Tibial artery (tissue), 4 donors: ENCODE measurements at places on chromosomes 2 and 18.
A peak's percentile ranks its signal among the peaks of the same experiment; 100 is the strongest.

- H3K4me3 ChIP-seq: no peak overlapping the region
- no peaks in the 10 kb centered on the region for H3K27me3 ChIP-seq
- H3K36me3 ChIP-seq: no peaks in the 10 kb centered on the region
- DNase-seq: no peak
- H3K4me1 ChIP-seq: no peaks in the 10 kb centered on the region
These were observed 37.2 kb downstream of the PLEKHA3 start for GRCh38 chr2:178517496-178517895.

- H3K4me1 ChIP-seq: no peaks in the 10 kb centered on the region
- no peaks in the 10 kb centered on the region for H3K27me3 ChIP-seq
- H3K36me3 ChIP-seq: no peaks in the 10 kb centered on the region
- H3K27ac ChIP-seq: no peak overlapping the region
- H3K4me3 ChIP-seq: no peak overlapping the region
These were observed 859.3 kb downstream of the BCL11A start for GRCh38 chr2:59694176-59694575.

DNA sequence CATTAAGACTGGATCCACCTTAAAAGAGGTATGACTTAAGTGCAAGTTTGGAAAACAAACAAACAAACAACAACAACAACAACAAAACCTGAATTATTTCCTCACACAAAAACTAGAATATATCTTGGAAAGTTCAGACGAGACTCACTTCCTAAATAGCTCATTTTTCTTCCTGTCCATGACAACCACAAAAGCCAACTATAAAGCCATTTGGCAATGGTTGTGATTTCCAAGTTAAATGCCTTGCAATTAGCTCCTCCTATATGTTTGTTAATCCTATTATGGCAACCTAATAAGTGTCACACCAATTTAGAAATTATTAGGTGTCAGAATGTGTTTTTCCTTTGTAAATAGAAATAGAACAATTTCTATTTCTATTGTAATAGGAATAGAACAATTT lies 91.6 kb upstream of the ARL5A start:
- H3K27ac ChIP-seq: no peak overlapping the region
- H3K27me3 ChIP-seq: no peaks in the 10 kb centered on the region
- H3K4me1 ChIP-seq: peaks cover 10% of the 10 kb centered on the region
- no peak for DNase-seq
- no peaks in the 10 kb centered on the region for H3K36me3 ChIP-seq

DNA sequence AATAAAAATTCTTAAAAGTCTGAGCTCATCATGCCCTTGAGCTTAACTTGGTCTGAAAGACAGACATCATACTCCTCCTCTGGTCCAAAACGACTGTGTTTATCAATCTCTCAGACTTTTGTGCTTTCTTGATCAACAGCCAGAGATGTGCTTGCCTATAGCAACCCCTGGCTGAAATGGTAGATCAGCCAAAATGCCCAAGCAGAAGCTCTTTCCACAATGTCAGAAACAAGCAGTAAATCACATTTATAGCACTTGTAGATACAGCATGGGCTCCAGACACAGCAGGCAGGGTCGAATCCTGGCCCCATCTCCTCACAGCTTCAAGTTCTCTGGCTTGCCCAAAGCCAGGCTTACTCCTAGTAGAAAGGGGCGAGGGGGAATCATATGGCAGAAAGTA lies 110.4 kb upstream of the FOSL2 start:
- H3K4me1 ChIP-seq: no peaks in the 10 kb centered on the region
- no peak overlapping the region for H3K27ac ChIP-seq
- no peaks in the 10 kb centered on the region for H3K27me3 ChIP-seq
- H3K4me3 ChIP-seq: no peak overlapping the region

DNA sequence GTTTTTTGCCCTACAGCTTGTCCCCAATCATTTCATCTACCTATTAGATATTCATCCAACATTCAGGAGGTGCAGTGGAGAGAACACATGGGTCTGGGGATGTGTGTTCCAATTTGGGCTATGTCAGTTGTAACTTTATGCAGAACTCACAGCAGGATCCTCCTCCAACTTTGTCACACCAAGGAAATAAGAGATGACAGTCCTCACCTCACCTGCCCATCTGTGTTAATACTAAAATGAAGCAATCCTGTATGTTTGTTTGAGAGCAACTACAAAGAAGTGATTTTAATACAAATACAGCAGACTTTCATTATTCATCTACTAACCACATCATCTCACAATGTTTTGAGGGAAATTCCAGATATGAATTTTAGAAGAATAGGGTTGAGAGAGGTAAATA lies 126.7 kb downstream of the ARHGAP15 start:
- no peak overlapping the region for H3K27ac ChIP-seq
- H3K4me3 ChIP-seq: no peak overlapping the region
- no peaks in the 10 kb centered on the region for H3K27me3 ChIP-seq
- no peak for DNase-seq

- no peak for DNase-seq
- H3K27me3 ChIP-seq: no peaks in the 10 kb centered on the region
- peak overlapping the region; percentile 79 for H3K27ac ChIP-seq
These were observed 737 bp upstream of the CYB5A start for GRCh38 chr18:74292541-74292858.

DNA sequence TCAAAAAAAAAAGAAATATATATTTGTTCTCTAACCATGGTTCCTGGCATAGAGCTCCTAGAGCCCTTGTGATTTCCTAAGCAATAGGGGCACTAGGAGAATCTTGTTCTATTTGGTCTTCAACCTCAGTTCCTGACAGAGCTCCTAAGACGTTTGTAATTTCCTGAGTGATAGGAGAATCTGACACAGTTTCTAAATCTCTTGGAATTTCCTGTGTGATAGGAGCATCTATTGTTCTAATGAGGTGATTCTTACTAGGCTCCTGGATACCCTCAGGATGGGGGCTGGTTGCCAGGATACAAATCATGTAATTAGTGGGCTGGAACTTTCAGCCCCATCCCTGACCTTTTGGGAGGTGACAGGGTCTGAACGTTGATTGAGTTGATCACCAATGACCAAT lies 245.8 kb downstream of the ZEB2 start:
- no peak for DNase-seq
- no peaks in the 10 kb centered on the region for H3K27me3 ChIP-seq
- no peaks in the 10 kb centered on the region for H3K36me3 ChIP-seq
- no peak overlapping the region for H3K4me3 ChIP-seq

DNA sequence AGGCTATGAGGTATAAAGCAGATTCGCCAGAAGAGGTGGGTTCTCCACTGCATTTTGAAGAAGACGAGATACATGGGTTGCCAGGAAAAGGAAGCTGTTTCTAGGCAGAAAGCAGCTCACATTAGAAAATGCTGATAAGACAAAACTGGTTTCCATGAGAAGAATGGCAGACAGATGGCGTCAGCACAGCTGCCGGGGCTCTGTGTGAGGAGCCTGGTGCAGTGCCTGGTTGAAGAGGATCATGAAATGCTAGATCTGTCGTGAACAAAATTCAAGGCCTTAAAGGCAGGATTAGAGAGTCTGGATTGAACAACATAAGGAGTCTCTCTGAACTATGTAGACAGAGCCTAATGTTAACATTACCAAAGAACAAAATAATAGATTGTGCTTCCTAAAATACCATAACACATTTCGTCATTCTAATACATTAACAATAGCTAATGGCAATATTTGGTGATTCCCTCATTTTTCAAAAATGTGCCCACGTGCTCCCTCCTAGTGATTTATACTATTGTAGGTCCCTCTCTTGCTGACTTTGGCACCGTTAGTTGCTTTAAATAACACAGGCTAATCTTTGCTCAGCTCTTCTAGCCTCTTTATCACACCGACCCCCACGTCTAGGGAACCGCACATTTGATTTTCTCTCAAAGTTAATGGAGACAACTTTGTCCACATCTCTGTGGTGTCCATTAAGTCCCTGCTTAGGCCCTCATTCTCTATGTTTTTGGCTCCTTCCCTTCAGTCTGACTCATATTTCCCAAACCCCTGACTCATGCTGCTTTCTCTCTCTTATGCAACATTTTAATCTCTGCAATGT lies 38.2 kb downstream of the EFEMP1 start:
- no peaks in the 10 kb centered on the region for H3K27me3 ChIP-seq
- H3K36me3 ChIP-seq: peaks cover 9% of the 10 kb centered on the region
- H3K27ac ChIP-seq: peak overlapping the region; percentile 82

- DNase-seq: no peak
- H3K27ac ChIP-seq: no peak overlapping the region
- H3K27me3 ChIP-seq: no peaks in the 10 kb centered on the region
These were observed 6.1 kb downstream of the FAM124B start for GRCh38 chr2:224395620-224396390.

DNA sequence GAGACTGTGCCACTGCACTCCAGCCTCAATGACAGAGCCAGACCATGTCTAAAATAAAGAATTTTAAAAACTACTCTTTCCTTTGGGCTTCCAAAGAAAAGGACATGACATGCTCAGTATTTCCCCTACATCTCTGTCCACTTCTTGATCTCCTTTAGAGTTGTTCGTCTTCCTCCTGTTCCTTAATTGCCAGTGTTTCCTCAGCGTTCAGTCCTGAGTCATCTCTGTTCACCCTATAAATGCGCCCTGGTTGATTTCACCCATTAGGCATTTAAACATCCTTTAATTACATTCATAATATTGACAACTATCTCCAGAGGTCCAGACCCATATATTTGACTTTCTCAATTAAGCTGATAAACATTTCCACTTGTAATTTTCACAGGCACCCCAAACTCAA lies 64.0 kb downstream of the AAK1 start:
- H3K4me1 ChIP-seq: no peaks in the 10 kb centered on the region
- H3K36me3 ChIP-seq: no peaks in the 10 kb centered on the region
- no peak for DNase-seq
- no peak overlapping the region for H3K4me3 ChIP-seq
- no peaks in the 10 kb centered on the region for H3K27me3 ChIP-seq

GRCh38 chr2:96386470-96386869 lies 50.9 kb downstream of the NCAPH start:
- no peaks in the 10 kb centered on the region for H3K36me3 ChIP-seq
- H3K4me3 ChIP-seq: no peak overlapping the region
- no peak overlapping the region for H3K27ac ChIP-seq
- no peak for DNase-seq
- no peaks in the 10 kb centered on the region for H3K4me1 ChIP-seq

DNA sequence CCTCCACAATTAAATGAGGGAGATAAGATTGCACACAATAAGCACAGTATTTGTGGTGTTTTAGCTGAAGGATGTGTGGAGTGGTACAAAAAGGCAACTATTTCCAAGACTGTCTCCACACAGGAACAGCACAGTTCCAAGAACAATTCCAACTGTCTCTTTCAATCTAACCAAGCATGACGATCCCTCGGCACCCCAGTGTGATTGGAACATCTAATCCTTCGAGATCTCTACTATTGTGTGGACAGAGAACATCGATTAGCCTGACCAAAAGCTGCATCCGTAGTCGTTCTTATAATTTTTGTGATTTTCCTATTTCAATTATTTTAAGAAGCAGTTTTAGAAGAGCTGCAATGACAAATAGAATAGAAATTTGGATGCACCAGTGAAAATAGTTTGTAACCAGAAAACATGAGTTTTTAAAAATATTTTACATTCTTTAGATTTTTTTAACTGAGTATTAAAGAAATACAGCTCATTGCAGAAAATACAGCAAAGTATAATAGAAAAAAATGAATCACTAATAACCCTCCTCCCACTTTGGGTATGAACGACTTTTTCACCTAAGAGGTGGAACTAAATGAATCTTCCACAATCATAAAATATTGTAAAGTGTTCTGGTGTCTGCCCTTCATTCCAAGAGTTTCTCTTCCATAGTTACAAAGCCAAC lies 76.4 kb upstream of the CABLES1 start:
- H3K36me3 ChIP-seq: no peaks in the 10 kb centered on the region

DNA sequence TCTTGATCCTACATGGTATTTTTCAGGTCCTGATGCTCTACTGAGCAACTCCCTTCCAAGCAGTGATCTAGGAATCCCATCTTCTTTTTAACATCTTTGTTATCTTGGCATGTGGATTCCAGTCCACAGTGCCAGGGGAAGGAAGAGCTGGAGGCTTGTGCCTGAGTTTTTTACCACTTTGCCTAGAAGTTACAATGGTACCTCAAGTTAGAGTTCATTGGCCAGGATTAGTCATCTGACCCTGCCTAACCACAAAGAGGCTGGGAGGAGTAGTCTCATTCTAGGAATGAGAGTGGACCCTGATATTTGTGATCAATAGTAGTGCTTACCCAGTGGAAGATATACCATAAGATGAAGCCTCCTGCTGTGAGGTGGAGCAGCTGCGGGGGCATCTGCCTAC lies 109.3 kb downstream of the ADCYAP1 start:
- H3K27me3 ChIP-seq: no peaks in the 10 kb centered on the region
- no peak overlapping the region for H3K4me3 ChIP-seq
- peaks cover 33% of the 10 kb centered on the region for H3K4me1 ChIP-seq

DNA sequence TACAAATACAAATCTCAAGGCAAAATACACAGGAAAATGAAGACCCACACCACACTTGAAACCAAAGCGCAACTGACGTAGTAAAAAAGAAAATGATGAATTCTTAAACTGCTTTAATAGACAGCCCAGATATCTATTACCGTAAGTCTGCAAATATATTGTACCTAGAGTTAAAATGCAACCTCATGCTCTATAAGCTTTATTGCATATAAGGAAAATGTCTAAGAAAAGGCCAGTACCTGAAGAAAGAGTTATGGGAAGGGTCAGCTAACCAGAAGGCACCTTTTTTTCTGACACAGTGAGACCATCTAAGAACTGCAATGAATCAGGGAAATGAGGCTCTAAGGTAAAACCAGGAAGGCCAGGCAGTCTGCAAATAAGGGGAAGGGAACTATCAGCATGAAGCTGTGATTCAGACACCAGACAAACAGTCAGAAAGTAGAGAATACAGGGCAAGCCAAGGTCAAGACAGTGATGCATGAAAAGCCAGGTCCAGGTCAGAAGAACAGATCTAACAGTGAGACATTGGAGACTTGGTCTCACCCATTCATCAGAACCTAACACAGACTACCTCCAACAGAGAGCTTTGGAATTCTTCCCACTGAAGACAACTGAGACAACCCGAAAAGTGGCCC lies 46.9 kb downstream of the PDE11A start:
- H3K27me3 ChIP-seq: no peaks in the 10 kb centered on the region
- no peak overlapping the region for H3K4me3 ChIP-seq
- H3K4me1 ChIP-seq: no peaks in the 10 kb centered on the region
- no peaks in the 10 kb centered on the region for H3K36me3 ChIP-seq
- H3K27ac ChIP-seq: no peak overlapping the region

- DNase-seq: no peak
- no peak overlapping the region for H3K4me3 ChIP-seq
- H3K36me3 ChIP-seq: no peaks in the 10 kb centered on the region
- H3K27me3 ChIP-seq: no peaks in the 10 kb centered on the region
- H3K4me1 ChIP-seq: no peaks in the 10 kb centered on the region
- no peak overlapping the region for H3K27ac ChIP-seq
These were observed 137.8 kb downstream of the PIK3C3 start for GRCh38 chr18:42092848-42093247.

GRCh38 chr18:49021433-49022129 lies 70.8 kb upstream of the SMAD7 start:
- peaks cover 5% of the 10 kb centered on the region for H3K4me1 ChIP-seq
- no peaks in the 10 kb centered on the region for H3K36me3 ChIP-seq
- DNase-seq: no peak
- no peak overlapping the region for H3K4me3 ChIP-seq
- no peak overlapping the region for H3K27ac ChIP-seq
- no peaks in the 10 kb centered on the region for H3K27me3 ChIP-seq
